NCI-H446 (cell line): ENCODE measurements at places on chromosomes 1 and 21.

GRCh38 chr1:203551550-203551949, 57.6 kb downstream of the OPTC start:
- DNase-seq, result no peak

GRCh38 chr21:41613533-41613909, 105.6 kb upstream of the TMPRSS2 start:
- no peak for DNase-seq

- DNase-seq, result no peak
Observed at GRCh38 chr1:17538428-17539117, 925 bp upstream of the ARHGEF10L start.

GRCh38 chr1:25566730-25567341, 23.4 kb downstream of the LDLRAP1 start:
- no peak for DNase-seq

GRCh38 chr1:41773144-41773591, 145.6 kb downstream of the HIVEP3 start:
- no peak for DNase-seq

GRCh38 chr1:63772201-63772600, 1.6 kb upstream of the ROR1 start:
- DNase-seq, result no peak

GRCh38 chr1:60848583-60849188, 233.7 kb upstream of the NFIA start:
- peak; percentile 76 for DNase-seq

DNA sequence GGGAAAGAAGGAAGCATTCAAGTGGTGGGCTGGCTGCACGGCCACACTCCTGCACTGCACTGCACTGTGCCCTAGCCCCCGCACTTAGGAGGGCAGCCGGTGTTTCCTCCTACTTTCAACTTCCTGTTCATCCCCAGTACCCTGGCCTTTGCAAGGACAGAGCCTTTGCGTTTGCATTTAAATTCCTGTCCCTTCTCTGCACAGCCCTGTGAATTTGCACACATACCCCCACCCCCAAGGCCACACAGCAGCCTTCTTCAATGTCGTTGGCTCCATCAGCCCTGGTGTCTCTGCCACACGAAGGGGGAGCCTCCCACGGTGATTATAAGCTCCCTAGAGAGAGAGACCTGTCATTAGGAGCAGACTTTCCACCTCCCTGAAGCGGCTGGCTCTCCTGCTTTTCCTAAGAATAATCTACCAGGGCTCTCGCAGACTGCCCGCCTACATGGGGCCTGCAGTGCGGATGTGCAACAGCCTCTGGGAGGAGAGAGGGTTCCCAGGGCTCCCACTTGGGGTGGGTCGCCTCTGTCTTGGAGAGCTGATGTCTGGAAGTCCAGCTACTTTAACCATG, 13.2 kb upstream of the SLC45A3 start:
- DNase-seq, result no peak

DNA sequence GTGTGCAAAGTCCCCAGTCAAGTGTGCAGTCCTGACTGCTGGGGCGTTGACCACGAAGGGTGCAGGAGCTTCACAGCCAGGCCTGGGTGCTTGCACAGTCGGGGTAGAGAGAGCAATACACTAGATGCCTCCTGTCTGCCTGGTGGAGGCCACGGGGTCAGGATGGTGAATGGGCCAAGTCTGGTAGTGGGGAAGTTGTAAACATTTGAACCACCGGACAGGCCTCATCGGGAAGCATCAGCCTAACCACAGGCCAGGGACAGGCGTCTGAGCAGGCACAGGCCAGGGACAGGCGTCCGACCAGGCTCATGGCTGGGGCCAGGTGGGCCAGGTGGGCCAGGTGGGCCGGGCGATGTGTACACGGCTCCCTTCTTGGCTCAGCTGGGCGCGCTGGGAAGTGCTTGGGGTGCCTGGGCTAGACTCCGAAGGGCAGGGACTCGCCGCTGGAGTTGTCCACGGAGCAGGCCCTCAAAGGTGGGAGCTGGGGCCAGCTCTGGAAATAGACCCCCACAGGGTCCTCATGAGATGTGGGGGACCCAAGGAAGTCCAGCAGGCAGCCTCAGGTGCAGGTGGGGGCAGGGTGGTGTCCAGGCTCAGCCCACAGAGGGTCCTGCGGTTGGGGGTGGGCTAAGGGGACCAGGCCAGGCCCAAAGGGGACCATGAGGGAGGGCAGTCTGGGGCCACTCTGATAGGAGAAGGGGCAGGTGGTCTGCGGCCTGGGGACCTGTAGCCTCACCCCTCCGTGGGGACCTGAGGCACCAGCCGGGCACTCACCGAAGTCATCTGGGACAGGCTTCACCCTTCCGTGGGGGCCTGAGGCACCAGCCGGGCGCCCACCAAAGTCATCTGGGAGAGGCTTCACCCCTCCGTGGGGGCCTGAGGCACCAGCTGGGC, 15.0 kb downstream of the COL6A1 start:
- no peak for DNase-seq

DNA sequence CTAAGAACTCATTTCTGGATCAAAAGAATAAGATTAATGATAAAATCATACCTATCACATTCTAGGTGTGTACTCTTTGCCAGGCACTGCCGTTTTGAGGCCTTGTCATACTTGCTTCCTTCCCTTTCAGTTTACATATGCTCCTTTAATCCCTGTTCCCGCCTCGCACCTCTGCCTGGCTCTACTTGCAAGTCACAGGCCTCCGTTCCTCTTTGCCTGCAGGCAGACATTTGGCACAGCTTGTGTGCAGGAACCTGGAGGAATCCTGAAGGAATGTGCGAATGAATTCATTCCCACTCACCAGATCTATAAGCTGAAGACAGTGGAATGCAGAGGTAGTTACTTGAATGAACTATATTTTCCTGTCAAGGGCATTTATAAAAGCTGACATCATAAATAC, 13.8 kb downstream of the WLS start:
- DNase-seq, result peak; percentile 17

- DNase-seq, result peak; percentile 26
Observed at GRCh38 chr1:31663622-31664452, 19.2 kb upstream of the PEF1 start.

DNA sequence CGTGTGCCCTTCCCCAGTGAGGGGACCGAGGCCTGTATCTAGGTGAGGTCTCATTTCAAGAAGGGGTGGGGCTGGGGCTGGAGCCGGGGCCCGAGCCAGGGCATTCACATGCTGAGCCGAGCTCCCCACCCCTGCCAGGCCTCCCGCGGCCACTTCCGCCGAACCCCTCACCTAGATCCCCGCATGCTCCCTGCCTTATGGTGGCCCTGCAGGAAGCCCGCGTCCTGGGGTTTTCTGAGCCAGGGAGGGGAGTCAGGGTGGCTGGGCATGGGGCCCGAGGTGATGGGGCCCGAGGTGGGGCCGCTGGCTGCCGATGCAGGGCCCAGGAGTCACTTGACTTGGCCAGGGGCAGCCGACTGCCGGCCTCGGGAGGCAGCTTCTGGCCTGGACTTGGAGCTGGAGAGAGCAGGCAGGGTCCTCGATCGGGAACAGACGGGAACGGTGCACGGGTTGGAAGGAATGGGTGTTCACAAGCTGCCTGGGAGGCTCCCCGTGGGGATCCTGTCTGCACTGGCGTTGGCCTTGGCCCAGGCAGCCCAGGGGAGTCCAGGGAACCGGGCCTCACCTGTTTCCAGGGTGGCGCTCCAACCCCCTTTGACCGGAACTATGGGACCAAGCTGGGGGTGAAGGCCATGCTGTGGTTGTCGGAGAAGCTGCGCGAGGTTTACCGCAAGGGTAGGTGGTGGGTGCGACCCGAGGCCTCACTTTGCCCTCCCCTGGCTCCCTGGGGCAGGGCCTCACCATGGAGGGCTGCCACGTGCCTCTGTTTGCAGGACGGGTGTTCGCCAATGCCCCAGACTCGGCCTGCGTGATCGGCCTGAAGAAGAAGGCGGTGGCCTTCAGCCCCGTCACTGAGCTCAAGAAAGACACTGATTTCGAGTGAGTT, 13.6 kb downstream of the CFAP410 start:
- no peak for DNase-seq

DNA sequence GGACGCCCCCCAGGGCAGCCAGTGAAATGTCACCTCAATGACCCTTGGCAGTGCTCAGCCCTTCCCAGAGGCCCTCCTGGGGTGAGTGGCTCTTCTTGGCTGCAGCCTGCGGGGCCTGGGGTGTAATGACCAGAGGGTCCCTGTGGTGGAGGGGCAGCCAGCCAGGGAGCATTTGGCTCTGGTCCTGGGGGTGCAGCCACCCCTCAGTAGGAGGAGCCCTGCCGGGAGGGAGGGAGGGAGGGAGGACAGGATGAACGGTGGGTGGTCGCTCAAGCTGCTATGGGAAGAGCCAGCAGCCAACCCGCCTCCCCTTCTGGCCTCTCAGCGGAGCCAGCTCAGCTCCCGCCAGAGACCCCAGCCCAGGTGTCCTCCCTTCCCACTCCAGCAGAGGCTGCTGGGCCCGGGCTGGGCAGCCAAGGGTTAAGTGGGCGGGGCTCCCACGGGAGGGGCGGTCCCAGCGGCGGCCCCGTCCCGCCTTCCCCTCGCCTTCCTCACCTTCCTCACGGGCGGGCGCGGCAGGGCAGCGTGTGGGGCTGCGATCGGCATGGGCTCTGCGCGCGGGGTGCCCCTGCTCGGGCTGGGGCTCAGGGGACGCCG, 9.0 kb upstream of the PLCH2 start:
- peak; percentile 66 for DNase-seq

DNA sequence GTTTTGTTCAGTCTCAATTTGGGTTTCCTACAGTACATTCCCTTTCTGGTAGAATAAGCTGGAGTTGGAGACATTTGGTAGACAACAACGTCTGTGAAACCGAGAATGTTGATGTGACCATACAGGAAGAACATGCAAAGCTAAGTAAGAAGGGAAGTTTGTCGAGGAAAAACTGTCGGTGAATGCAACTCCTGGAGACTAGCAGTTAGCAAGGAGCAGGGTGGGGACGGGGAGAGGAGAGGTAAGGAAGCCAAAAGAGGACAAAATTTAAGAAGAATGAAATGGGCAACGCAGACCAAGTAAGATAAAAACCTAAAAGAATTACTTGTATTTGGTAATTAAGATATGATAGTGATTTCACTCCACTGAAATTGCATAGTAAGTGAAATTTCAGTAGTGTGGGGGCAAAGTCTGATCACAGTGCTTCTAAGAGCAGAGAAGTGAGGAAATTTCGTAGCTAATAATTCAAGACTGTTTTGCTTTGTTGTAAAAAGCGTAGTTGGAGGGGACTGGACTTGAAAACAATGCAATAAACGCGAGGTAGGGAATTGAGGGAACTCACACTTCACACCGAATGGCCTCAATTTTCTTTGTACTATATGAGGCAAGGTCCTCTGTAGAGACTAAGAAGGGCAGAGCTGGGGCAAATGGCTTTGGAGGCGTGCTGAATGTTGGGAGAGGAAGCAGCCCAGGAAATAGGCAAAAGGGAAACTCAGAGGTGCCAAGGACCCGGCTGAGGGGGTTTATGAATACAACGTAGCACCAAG, 787 bp upstream of the GIPC2 start:
- no peak for DNase-seq

DNA sequence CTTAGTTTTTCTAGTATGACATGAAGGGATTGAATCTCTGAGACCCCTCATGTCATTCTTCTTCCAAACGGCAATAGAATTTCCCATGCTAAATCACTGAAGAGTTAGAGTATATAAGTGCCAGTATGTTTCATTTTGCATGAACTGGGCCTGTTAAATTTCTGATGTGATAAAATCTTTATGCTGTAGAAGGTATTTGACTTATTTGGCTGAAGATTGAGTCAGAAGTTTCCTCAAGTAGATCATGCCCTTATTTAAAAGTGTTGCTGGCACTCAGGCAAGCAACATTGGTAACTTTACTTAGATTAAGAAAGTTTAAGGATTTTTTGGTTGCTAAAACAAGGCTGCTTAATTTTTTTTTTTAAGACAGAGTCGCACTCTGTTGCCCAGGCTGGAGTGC, 13.3 kb downstream of the ATF6 start:
- DNase-seq, result no peak

DNA sequence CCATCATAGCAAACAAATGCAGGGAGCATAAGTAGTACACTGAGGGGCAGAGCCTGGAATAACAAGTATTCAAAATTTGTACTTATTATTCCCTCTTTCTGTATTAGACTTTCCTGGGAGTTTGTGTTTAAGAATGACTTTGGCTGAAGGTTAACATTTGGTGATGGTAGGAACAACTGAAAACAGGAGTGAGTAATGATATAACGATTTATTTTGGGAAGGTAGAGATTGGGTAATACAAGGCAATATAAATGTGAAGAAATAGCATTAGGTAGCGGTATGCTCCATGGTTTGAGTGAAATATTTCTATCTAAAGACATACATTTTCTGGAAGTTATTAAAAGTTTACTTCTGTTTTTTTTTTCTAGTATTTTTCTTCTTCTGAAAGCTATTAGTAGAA, 18.5 kb upstream of the C1orf21 start:
- DNase-seq, result no peak
